Skin of body (tissue), 3 donors: ENCODE measurements at places on chromosomes 16 and 17. TPM values are rescaled to one million over a fixed set of nuclear protein-coding genes. Genes with fewer than 3 reads are reported as not detected.

- DNase-seq, result no peak
Observed at GRCh38 chr17:83182620-83183101, 103.3 kb downstream of the METRNL start.

GDPD1 gene
- total RNA-seq, result 2.7 TPM

HOXB4 gene
- 2.6 TPM for total RNA-seq

DNA sequence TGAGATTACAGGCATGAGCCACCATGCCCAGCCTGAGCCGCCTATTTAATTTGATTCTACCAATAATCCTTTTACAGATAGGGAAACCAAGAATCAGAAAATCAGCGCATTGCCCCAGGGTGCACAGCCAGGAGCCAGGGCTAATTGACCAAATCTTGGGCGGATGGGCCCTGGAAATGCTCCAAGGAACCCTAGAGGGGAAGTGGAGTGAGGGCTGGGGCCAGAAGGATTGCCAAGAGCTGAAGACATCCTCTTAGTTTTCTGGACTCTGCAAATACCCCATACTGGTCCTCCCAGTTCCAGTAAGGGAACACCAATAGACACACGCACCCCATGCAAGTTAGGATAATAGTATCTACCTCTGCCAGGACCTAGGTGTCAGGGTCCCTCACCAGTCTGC, 3.8 kb downstream of the FHOD1 start:
- no peak for DNase-seq

- no peak for DNase-seq
Observed at GRCh38 chr17:74807925-74808324, 31.8 kb upstream of the NAT9 start.

DNA sequence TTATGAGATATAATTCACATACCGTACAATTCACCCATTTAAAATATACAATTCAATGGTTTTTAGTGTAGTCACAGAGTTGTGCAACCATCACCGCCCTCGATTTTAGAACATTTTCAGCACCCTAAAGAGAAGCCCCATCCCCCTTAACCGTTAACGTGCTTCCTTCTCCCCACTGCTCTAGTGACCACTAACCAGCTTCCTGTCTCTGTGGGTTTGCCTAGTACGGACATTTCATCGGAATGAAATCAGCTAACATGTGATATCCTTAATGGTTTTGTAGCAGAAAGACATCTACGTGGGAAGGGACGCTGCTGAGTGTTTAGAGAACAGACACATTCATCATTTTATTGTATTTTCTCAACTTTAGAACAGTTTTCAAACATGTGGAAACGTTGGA, 80.8 kb upstream of the HSBP1 start:
- no peak for DNase-seq

DNA sequence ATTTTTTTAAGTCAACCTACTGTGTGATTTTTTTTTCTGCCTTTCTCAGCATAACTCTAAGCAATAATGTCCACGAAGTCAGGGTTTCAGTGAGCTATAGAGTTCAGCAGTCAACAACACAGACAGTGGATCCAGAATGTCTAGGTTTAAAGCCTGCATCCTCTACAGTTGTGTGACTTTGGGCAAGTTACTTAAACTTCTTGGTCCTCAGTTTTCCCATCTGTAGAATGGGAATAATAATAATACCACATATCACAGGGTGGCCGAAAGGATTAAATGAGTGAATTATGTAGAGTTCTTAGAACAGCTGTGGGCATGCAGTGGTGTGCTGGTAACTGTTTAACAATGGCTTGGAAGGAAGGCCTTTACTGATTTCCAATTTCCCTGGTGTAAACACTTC, 38.8 kb upstream of the MEAK7 start:
- no peak for DNase-seq

GRCh38 chr17:42882166-42882565, 18.4 kb upstream of the G6PC1 start:
- DNase-seq, result no peak

ABCA10 gene
- 28.8 TPM for total RNA-seq

- DNase-seq, result no peak
Observed at GRCh38 chr16:77790009-77790372, 1.6 kb downstream of the VAT1L start.

DNA sequence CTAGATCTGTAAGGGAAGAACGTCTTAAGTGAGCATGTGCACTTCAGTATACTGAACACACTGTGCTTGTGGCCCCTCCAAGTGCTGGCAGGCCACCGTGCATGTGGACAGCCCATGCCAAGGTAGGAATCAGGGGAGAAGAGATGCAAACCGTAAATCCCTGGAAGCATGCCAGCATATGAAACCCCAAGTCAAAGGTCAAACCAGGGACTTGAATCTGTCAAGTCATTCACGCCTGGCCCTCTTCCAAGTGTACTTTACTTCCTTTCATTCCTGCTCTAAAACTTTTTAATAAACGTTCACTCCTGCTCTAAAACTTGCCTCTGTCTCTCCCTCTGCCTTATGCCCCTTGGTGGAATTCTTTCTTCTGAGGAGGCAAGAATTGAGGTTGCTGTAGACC, 2.8 kb upstream of the ATXN2L start:
- DNase-seq, result no peak

GRCh38 chr17:7717756-7718350, 309 bp downstream of the DNAH2 start:
- DNase-seq, result no peak

DNA sequence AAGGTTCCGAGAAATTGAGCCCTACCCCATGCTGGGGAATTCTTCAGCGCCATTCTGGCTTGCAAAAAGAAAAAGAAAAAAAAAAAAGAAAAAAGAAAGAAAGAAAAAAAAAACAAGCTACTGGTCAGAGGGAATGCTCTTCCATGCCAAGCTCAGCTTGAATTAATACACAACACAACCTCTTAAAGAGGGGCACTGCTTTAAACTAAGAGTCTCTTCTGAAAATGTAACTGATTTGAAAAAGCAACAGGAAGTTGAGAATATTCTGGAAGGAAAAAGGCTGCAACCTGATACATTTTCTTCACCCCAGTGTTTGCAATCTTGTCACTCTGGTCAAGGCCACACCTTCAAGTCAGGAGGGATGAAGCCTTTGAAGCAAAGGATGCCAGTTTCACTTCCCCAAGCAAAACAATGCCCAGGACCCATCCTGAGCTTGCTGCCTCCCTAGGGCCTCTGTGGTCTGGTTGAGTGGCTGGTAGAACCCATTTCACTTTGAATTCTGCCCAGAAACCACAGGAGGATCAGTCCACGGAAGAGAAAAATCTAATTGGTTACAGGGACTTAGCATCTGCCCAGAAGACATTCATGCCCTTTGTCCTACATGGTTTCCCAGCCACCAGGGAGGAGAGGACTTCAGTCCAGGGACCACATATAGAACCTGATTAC, 389.7 kb downstream of the SOX9 start:
- DNase-seq, result no peak

GRCh38 chr17:62866471-62866870, 58.4 kb upstream of the MARCHF10 start:
- no peak for DNase-seq

- DNase-seq, result no peak
Observed at GRCh38 chr16:53257001-53257400, 177.3 kb upstream of the RBL2 start.

- DNase-seq, result no peak
Observed at GRCh38 chr17:75557075-75557851, 30.3 kb upstream of the MYO15B start.

MEIOC gene
- 0.10 TPM for total RNA-seq

GRCh38 chr17:4492721-4493561, 5.7 kb upstream of the SPNS2 start:
- no peak for DNase-seq

DNA sequence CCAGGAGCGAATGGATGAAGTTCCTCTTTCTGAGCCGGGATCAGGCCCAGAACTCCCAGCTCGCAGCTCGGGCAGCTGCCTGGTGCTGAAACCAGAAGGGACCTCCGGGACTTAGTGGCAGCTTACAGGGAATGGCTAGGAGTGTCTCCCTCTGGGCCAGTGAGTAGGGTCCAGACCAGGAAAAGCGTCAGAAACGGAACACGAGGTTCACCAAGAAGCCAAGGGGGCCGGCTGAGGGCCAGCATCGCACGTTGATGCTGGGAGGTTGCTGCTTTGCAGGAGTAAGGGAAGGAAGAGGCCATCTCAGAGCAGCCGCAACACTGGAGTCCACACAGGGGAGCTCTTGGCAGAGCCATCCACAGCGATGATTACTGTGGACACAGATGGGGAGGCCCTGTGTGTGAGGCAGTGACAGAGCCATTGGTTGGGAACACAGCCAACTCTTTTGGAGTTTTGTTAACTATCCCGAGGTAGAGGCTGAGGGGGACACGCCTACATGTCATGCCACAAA, 74.0 kb upstream of the CREBBP start:
- peak; percentile 43 for DNase-seq

- DNase-seq, result peak; percentile 81
Observed at GRCh38 chr17:17839791-17840707, 3.3 kb upstream of the SREBF1 start.

GRCh38 chr17:75774991-75775668, 9.5 kb upstream of the UNK start:
- DNase-seq, result peak; percentile 50

- no peak for DNase-seq
Observed at GRCh38 chr17:41957869-41958439, 8.6 kb upstream of the CNP start.

GPR142 gene
- total RNA-seq, result not detected

GRCh38 chr17:77115510-77115909, 25.3 kb upstream of the SEC14L1 start:
- no peak for DNase-seq

DNAH17 gene
- 0.59 TPM for total RNA-seq

TM4SF5 gene
- total RNA-seq, result not detected

TBC1D28 gene
- total RNA-seq, result not detected

- DNase-seq, result no peak
Observed at GRCh38 chr16:59212492-59213024, 478.4 kb upstream of the GOT2 start.

DNA sequence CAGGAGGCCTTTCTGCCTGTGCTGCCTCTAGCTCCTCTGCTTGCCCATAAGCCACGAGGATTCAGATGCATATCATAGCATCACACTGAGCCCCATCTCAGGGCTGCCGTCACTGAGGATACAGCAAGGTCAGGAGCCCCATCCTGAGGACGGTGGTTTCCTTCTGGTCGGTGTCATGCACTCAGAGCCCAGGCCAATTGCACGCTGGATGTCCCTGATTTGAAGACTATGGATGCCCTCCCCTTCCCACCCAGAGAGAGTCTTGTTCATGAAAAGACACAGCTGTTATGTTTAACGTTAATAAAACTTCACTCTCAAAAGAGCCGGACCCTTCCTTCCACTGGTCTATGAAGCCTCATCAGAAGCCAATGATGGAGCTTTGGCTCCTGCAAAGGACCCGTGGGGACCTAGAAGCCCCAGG, 19.9 kb downstream of the COTL1 start:
- DNase-seq, result no peak

DNA sequence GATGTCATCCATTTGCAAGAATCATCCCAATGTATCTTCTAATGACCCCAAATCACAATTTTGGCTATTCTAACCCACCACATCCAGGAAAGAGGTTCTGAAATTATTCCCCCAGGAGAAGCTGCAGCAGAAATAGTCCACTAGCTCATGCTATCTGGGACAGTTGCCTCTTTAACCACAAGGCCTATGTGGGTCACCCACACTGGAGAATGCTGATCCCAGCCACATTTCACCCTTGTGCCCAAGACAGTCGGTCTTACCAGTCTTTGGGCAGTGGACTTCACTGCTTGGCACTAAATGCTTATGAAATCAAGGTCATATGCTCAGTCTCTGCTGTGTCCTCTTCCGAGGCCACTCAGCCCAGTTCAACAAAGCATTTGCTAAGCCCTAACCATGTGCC, 27.0 kb downstream of the ABCC12 start:
- no peak for DNase-seq

NXPH3 gene
- total RNA-seq, result 0.89 TPM

DNA sequence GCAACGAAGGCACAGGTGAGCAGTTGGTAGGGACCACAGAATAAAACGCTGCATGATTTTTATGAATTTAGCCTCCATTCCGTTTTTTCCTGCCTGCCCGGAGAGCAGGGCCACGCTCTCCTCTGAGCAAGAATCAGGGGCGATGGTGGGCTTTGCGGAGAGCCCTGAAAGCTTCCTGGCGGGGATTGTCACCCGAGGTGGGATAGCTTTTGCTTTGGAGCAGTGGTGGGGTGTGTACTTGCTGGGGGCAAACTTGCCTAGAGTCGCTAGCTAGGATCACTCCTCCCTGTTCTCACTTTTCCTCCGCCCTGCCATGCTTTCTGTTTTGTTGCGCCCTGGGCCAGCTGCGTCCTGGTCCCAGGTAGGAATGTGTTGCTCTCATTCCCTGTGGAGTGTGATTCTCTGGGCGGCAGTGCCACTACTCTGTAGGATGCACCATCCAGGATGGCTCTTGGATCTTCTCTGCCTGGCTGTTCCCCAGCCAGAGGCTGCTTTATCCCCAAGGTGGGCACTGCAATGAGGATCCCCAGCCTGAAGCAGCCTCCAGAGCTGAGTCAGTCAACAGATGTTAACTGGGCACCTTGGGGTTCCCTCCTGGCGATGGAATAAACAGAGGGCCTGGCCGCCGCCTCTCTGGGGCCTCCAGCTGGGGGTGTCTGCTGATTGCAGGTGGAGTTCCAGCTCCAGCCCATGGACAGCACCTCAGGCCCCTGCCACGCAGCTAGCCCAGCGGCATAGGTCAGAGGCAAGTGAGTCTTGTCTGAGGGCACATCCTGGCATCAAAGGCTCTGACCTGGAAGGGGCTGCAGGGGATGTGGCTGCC, 360.9 kb upstream of the TNRC6C start:
- DNase-seq, result no peak

DNA sequence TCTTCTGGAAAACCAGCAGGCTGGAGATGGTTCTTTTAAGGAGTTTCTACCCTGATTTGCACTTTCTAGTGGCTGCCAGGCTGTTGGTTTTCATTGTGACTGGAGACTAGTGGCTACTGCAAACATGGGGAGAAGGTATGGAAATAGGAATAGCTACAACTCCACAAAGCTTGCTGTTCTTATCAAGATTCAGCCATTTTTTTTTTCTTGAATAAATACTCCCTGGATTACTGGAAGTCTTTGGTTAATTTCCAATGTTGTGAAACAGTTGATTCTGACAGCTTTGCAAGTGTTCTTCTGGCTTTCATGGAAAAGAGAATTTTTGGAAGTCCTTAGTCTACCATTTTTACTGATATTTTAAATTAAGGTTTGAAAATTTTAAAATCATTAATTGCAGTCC, 277.7 kb downstream of the HS3ST3A1 start:
- DNase-seq, result no peak

GRCh38 chr17:50931144-50931908, 65.2 kb upstream of the TOB1 start:
- peak; percentile 61 for DNase-seq
